ENCODE measurements at places on chromosomes 5 and 9.

DNA sequence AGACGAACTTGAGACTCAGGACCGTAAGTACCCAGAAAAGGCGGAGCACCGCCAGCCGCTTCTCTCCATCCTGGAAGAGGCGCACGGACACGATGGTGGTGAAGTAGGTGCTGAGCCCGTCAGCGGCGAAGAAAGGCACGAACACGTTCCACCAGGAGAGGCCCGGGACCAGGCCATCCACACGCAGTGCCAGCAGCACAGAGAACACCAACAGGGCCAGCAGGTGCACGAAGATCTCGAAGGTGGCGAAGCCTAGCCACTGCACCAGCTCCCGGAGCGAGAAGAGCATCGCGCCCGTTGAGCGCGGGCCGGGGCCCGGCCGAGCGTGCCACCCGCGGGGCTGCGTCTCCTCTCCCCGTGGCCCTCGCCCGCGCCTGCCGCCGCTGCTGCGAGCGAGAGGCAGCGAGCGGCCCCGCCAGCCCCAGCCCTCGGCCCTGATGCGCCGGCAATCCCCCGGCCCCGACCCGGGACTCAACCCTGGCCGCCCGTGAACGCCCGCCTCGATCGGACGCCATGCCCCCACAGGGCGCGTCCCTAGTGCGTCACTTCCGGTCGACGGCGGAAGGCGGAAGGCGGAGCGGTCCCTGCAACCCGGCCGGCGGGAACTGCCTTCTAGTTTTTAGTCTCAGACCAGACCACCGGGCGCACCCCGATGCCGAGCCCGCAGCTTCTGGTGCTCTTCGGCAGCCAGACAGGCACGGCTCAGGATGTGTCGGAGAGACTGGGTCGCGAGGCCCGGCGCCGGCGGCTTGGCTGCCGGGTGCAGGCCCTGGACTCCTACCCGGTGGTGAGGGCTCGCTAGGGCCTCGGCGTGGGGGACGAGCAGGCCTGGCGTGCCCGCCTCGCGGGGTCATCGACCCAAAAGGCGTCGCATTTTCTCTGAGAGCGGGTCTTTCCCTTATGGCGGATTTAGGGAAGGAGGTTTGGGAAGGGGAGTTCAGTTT, at the start of the genes NDOR1 and TMEM203:
TSS of gene NDOR1 (plus strand) at position 575 of the 944 bp plus-strand sequence. CDS start at position 653, 78 bp downstream.
TSS of gene TMEM203 (minus strand) at position 523 of the 944 bp plus-strand sequence. CDS start at position 289, 234 bp downstream.
- peak; percentile 82 for DNase-seq

DNA sequence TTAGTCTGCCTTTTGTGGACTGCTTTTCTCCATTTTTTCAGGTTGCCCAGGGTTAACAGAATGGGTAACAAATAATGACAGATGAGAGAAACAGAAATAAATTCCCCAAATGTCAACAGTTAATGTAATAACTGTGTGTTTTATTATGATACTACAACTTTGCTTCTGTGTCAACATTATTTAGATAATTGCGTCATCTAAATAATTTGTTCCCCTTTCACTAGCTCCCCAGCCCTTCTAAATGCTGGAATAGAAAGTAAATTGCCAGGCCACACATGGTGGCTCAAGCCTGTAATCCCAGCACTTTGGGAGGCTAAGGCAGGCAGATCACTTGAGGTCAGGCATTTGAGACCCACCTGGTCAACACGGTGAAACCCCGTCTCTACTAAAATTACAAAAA, 53.5 kb downstream of the RNF38 start:
- DNase-seq = no peak

DNA sequence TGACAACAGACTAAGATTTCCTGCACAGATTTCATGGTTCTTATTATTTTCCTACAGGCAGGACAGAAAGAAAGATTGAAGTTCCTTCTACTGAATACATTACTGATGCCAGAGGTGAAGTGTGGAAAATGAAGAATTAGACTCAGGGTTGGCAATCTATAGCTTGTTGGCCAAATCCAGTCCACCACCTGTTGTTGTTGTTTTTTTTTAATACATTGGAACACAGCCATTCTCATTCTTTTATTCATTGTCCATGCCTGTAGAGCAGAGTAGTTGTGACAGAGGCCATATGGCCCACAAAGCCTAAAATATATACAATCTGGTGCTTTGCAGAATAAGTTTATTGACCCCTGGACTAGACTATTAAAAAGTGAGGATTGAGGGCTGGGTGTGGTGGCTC, 5.8 kb upstream of the PLPPR1 start:
- no peak for DNase-seq

DNA sequence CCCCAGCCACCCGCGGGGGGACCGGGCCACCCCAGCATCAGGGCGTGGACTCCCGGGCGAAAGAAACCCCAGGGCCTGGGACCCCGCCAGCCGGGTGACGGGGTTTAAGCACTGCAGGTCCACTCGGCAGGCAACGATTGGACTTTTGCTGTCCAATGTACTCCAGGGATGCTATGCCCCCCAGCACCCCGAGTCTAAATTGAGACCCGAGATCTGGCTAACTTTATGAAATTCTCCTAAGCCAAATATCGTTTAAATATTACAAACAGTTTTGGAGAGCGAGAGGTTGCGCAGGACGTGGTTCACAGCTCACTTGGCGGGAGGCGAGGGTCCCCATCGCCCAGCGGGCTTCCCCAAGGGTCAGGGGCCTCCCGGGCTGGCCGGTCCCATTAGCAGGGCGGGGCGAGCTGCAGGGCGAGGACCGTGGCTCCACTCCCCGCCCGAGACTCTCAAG, 384 bp upstream of the MRPS2 start:
- DNase-seq = no peak

GRCh38 chr9:20512636-20513035, 109.7 kb downstream of the MLLT3 start:
- peak; percentile 57 for DNase-seq

- DNase-seq = peak; percentile 87
Observed at GRCh38 chr5:159021901-159022556, 77.7 kb downstream of the EBF1 start.

GRCh38 chr9:96524045-96524444, 74.1 kb downstream of the HABP4 start:
- peak; percentile 47 for DNase-seq

DNA sequence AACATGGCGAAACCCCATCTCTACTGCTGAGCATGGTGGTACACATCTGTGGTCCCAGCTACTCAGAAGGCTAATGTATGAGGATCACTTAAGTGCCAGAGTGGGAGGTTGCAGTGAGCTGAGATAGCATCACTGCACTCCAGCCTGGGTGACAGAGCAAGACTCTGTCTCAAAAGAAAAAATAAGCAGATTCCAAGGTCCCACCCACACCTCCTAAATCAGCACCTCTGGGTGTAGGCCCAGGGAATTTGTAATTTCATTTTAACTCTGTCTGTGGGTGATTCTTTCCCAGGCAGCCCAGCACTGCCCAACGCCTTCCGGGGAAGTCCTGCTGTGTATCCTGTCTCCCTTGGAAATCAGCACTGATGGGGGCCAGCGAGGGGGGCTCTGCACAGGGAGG, 12.5 kb downstream of the CAMK2A start:
- DNase-seq = no peak

- DNase-seq = peak; percentile 94
Observed at GRCh38 chr9:1231998-1232919, 182.1 kb downstream of the DMRT2 start.

DNA sequence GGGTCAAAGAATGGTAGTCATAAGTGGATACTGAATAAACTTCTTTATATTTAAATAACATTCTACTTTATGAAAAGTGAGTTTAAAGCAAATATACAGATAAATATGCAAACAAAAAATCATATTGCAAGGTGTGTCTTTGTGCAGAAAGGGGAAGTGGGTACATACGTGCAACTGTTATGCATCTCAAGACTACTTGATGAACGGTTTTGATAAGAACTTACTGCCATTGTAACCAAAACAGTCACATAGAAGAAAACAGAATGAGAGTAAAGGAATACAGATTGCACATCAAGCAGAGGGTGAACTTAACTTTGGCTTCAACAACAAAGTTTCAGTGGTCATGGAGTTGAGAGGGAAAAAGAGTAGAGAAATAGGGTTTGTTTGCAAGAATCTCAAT, 9.9 kb downstream of the CAMK4 start:
- DNase-seq = no peak

DNA sequence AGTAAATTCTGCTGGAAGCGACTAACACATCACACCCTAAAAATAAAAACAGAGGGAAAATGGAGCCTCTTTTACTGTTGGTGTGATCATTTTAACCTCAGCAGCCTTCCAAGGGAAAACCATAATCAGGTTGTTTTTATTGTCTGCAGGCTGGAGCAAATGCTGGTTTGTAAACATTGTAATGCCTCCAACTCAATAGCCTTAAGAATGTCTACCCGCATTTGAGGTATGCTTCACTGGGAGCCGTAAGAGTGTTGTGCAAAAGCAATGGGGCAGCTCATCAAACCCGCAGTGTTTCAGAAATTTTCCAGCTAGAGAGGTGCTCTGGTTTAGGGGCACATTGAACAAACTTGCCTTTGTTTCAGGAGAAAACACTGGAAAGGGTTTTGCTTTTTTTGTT, 17.0 kb downstream of the NIM1K start:
- DNase-seq = no peak

- peak; percentile 61 for DNase-seq
Observed at GRCh38 chr5:103511554-103511885, 51.1 kb downstream of the NUDT12 start.

- DNase-seq = no peak
Observed at GRCh38 chr5:146725025-146725424, 153.5 kb downstream of the PPP2R2B start.

- no peak for DNase-seq
Observed at GRCh38 chr9:13791816-13792215, 512.3 kb upstream of the MPDZ start.

- DNase-seq = no peak
Observed at GRCh38 chr9:129351058-129351641, 173.1 kb upstream of the IER5L start.

DNA sequence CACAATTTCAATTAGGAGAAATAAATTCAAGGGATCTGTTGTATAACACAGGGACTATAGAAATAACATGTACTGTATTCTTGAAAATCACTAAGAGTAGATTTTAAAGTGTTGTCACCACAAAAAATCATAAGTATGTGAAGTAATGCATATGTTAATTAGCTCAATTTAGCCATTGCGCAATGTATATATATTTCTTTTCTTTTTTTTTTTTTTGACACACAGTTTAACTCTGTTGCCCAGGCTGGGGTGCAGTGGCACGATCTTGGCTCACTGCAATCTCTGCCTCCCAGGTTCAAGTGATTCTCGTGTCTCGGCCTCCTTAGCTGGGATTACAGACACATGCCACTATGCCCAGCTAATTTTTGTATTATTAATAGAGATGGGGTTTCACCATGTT, 70.2 kb downstream of the XRCC4 start:
- no peak for DNase-seq

DNA sequence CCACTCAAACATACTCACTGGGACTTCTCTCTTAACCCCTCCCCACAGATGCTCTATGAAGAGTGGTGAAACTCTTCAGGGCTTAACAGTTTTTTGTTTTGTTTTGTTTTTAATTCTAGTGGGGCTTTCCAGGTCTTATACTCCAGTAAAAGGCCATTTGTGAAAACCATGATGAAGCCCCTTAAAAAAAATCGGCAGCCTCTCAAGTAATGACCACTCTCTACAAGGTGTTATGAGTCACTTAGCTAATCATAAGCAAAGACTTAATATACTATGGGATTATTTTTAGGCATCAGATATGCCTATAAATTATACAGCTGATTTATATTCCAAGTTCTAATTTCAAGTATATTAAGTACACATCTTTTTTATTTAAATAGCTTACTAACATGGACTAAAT, 607.9 kb downstream of the RAB3C start:
- DNase-seq = no peak

DNA sequence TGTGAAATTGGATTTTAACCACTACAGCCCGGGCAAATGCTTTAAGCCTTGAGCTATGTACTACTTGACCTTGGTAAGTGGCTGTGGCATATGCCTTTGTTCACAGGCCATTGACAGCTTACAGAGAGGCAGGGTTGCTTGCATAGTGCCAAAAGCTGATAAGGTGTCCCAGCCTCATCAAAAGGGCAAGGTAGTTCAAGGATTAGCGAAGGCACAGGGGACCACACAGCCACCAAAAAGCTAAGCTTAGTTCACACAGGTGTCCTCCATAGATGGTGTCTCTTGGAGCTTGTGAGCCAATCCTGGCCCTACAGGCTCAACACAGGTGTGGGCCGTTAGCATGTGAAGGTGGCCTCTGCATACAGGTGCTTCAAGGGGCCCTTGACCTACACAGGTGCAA, 86.8 kb downstream of the ZNF622 start:
- DNase-seq = no peak

DNA sequence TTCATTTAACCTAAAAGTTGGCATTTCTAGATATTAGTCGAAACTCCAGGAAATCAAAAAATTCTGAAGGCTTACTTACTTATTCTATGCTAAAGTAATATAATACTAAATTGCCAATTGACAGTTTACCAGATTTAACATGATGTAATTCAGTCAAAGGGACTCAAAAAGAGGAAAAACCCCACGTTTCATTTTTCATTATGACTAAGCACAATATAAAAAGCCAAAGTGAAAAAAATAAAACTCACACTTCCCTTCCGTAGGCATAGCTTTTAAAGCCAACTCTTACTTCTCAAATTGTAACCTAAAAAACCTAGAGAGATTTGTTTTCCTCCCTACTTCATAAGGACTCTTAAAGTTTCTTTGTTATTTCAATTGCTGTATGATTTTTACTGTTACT, 146.6 kb downstream of the RAPGEF6 start:
- DNase-seq = peak; percentile 5

DNA sequence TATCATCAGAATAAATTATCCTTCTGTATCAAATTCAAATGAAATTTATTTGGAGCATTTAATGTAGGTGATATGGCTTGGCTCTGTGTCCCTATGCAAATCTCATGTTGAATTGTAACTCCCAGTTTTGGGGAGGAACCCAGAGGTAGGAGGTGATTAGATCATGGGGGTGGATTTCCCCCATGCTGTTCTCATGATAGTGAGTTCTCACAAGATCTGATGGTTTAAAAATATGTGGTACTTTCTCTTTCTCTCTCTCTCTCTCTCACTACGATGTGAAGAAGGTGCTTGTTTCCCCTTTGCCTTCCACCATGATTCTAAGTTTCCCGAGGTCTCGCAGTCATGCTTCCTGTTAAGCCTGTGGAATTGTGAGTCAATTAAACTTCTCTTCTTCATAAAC, 678.4 kb upstream of the RGMB start:
- peak; percentile 22 for DNase-seq

GRCh38 chr5:119395080-119395836, 39.4 kb downstream of the TNFAIP8 start:
- no peak for DNase-seq

GRCh38 chr5:14286574-14287421, 143.7 kb downstream of the TRIO start:
- no peak for DNase-seq

DNA sequence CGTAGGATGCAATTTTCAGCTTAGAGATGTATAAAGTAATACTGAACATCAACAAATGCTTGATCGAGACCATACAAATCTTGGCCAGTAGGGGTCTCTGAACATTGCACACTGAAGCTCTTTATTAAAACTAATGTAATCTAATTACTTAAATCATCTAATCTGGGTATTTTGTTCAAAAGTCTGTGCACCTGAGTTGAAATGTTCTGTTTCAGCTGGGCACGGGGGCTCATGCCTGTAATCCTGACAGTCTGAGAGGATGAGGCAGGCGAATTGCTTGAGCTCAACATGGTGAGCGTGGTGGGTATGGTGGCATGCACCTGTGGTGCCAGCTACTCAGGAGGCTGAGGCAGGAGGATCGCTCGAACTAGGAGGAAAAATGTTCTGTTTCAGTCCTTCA, 41.0 kb downstream of the ESM1 start:
- DNase-seq = peak; percentile 62

All from EH (cell line).